ENCODE measurements at places on chromosomes 6 and 20. TPM values are rescaled to one million over a fixed set of nuclear protein-coding genes. Genes with fewer than 3 reads are reported as not detected.

The MOCS1 gene
- 14.6 TPM for polyA plus RNA-seq

The COL21A1 gene
- polyA plus RNA-seq: 9.9 TPM

The NHSL1 gene
- 49.5 TPM for polyA plus RNA-seq

- peaks cover 25% of the 10 kb centered on the region for H3K4me1 ChIP-seq
- DNase-seq: no peak
- no peak overlapping the region for H3K27ac ChIP-seq
Measured at GRCh38 chr6:7418238-7418905, 28.8 kb downstream of the RIOK1 start.

- H3K4me3 ChIP-seq: no peak overlapping the region
- H3K4me1 ChIP-seq: no peaks in the 10 kb centered on the region
- no peaks in the 10 kb centered on the region for H3K36me3 ChIP-seq
- no peak for DNase-seq
Measured at GRCh38 chr20:10513931-10514575, 78.9 kb downstream of the SLX4IP start.

GRCh38 chr20:45110301-45110700, 4.7 kb downstream of the WFDC5 start:
- H3K36me3 ChIP-seq: no peaks in the 10 kb centered on the region
- H3K27me3 ChIP-seq: peaks cover 9% of the 10 kb centered on the region
- no peak for DNase-seq
- H3K4me1 ChIP-seq: peaks cover 4% of the 10 kb centered on the region

GRCh38 chr6:142903812-142904211, 41.2 kb downstream of the HIVEP2 start:
- H3K36me3 ChIP-seq: no peaks in the 10 kb centered on the region
- H3K27ac ChIP-seq: no peak overlapping the region
- DNase-seq: no peak
- no peaks in the 10 kb centered on the region for H3K27me3 ChIP-seq
- H3K4me3 ChIP-seq: no peak overlapping the region

DNA sequence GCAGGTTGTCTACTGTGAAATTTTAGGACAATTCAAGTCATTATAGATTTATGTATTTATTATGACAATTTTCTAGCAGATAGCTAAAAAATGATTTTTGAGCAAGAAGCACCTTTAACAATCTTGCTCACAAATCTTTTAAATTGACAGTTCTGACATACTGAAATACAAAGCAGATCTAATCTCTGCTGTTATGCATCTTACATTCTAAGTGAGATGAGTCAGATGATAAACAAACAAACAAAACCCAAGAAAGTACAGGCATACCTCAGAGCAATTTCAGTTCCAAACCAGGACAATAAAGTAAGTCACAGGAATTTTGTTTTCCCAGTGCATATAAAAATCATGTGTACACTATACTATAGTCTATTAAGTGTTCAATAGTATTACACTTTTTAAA, 430.7 kb upstream of the PTCHD4 start:
- H3K4me3 ChIP-seq: no peak overlapping the region
- DNase-seq: no peak
- H3K36me3 ChIP-seq: no peaks in the 10 kb centered on the region
- H3K4me1 ChIP-seq: no peaks in the 10 kb centered on the region
- H3K27me3 ChIP-seq: no peaks in the 10 kb centered on the region

All from large intestine (tissue), 12 donors.